ENCODE measurements at places on chromosomes 6 and 20.
A peak's percentile ranks its signal among the peaks of the same experiment; 100 is the strongest.

- DNase-seq, result no peak
Observed at GRCh38 chr20:1619861-1620444, at the start of gene SIRPB1. TSS of gene SIRPB1 (minus strand) at chr20:1620009. CDS start at chr20:1619944, 65 bp downstream.

DNA sequence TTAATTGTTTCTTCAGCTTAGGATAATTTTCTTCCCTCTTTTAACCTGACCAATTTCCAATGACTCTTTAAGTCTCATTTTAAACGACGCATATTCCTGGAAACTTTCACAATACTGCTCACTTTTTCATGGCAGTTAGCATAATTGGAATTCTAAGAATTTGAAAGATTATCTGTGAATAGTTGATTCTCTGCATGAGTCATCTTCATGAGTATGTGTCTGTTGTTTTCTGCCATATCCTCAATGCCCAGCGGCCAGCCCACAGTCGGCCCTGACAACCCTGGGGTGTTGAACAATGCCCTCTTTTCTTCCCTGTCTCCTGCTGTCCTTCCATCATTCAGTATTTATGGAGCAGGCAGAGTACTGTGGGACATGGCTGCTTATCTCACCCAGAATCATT is 554.2 kb downstream of the CDH26 start:
- no peak for DNase-seq

DNA sequence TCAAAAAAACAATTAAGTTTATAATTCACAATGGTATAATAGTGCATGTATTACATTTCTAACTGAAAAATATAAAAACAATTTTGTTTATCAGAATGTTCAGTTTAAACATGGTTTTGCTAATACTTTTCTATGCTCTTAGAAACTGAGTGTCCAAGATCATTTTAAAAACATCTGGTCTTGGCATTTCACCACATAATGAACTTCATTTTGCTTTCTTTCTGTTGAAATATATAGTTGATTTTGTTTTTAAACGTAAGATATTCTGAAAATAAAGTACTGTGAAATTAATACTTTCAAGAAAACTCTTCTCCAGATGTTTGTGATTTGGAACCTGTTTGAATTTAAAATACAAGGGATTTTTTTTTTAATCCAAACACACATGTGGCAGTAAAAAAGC is 264.4 kb downstream of the COL12A1 start:
- no peak for DNase-seq

GRCh38 chr20:3980260-3981131 is 34.9 kb downstream of the RNF24 start:
- no peak for DNase-seq

- no peak for DNase-seq
Observed at GRCh38 chr20:64035933-64036345, at the start of gene C20orf204. TSS of gene C20orf204 (plus strand) at chr20:64036182. CDS start at chr20:64036324, 142 bp downstream.

GRCh38 chr6:46453741-46454316 is 37.4 kb downstream of the RCAN2 start:
- no peak for DNase-seq

DNA sequence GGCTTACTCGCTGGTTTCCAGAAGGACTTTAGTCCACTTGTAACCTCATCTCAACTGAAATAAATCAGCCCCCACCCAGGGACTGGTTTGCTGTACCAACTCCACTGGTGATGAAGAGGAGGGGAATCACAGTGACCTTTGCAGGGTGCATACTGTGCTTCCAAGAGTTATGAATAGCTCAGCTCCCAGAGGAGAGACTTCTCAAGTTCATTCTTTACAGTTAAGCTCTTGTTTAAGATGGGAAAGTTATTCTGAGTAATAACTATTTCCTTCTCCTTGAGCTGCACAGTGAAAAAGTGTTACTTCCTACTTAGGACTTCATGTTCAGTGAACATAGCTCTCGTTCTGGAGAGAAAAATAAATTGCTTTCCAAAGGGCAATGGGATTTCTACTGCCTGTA is 166.5 kb upstream of the ECI2 start:
- DNase-seq, result no peak

- DNase-seq, result no peak
Observed at GRCh38 chr6:134468633-134469032, 150.7 kb upstream of the SGK1 start.

DNA sequence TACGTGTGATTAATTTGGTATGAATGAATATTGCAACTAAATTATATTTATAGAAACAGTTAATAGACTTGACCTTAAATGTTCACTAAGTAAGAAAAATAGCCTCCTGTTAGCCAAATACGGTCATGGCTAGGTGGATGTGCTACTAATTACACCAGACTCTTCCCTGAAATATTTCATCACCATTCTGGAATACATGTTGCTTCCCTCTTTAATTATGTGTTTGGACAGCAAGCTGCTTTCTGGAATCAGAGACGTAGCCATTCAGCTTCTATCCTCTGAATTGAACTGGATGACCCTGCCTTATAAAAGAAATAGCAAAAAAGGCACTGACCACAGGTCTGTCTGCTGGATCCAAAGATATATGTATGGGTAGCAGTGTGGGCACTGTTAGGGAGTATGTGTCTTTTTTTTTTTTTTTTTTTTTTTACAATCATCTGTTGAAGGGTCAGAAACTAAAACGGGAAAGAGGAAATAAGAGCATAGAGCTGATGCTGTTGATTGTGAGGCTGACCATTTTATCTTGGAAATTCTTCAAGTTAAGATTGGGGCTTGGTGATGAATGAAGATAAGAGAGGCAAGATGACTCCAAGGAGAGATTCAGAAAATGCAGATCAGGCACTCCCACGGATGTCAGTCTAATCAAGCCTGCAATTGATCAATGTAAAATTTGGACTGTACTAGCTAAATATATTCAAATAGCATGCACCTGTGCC is 283.2 kb upstream of the HSF2 start:
- DNase-seq, result no peak

DNA sequence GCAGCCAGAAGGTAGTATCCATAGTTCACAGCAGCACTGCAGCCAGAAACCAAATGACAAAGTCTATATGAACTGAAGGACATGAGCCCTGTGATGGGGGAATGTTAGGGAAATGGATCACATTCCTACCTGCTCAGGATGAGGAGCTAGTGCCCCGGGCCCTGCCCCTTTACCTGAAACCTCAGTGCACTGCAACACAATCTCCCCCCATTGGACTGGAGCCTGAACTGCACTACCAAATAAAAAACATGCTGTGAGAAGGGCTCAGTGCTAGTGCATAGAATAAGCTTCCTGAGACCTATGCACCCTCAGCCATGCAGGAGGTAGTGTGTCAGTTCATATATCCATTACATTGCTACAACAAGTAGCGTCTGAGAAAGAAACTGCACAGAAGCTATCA is 477.8 kb downstream of the HACE1 start:
- no peak for DNase-seq

DNA sequence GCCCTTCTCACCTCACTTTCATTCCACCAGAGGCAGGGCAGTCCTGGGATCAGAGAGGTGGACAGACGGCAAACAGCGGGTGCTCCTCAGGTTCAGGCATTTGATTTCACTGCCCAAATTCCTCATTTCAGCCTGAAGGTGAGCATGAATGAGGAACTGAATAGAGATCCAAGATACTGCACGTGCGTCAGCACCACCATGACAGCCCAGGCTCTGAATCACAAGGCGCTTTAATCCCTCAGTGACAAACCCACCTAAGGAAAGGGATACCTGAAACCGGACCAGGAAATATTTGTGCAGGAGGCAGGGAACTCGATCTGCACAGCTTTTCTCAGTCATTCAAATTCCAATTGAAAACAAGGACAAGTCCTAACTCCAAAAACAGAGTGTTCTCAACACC is 174.8 kb upstream of the HEY2 start:
- no peak for DNase-seq

DNA sequence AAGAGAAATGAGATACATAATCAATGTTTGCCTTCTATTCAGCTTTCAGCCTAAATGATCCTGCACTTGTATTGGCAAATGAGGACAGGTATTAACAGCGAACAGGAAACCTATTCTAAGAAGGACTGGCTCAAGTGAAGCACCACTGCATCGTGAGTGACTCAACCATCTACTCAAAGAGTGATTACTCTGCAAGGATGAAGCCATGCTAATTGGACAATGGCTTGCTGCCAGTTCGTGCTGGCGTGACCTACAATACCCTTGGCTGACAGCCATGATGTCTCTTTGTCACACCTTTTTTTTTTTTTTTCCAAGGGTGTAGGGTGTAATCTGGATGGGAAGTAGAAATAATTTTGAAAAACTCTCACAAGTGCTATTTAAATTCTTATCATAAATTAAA is 104.9 kb downstream of the GJA10 start:
- peak; percentile 89 for DNase-seq

DNA sequence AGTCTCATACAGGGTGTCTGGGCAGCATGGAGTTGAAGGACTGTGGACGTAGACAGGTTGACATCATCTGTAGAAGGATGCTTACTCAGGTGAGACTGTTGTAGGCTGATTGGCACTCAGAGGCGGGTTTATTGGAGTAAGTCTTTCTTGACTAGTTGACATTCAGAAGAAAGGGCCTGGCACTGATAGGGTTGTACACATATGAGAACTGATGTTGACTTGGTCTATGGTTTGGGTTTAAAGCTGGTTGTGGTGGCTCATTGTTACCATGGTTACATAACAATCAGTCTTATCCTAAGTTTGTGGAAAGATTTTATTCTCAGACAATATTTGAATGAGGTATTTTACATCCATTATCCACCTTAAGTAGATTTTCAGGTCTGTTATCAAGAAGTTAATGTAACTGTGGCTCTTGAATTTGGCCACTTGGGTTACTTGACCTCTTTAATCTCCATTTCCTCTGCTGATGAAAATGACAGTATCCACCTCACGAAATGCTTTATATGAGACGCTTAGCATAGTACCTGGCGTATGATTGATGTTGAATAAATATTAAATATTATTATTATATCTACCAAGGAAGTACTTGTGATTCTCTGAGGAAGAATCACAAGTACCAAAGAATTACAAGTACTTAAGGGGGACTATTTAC is 109.3 kb downstream of the DNAH8 start:
- no peak for DNase-seq

DNA sequence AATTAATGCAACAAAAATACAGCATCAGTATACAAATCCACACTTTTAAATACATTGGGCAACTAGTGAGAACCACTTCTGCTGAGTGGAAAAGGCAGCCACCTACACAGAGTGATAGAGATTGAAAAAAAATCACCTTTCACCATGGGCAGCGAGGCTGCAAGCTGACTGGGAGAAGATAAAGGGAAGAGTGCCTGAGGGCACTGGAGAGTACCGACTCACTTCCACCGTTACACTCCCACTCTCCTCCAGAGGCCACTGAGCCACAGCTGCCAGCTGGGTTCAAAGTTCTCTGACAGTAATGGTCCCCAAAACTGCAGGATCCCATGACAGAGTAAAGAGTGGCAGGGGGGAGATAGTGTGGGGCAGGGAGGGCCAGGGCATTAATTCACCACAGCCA is 24.1 kb downstream of the PXT1 start:
- no peak for DNase-seq

DNA sequence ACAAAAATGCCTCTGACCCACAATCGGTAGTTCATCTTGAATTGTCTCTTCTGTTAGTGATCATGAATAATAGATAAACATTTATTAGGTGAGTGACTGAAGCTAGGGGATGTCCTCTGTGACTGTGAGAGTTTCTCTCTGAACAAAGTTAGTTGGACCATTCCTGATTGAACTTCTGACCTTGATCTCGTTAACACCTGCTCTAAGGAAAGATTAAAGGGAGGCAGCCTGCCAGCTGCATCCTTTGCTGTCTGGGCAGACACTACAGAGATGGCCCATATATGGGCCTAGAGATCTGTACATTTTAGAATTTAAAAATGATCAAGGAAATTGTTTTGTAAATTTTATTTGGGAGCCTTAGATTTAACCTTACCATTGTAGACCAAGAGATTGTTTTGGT is 27.3 kb downstream of the MAPK14 start:
- DNase-seq, result no peak

- DNase-seq, result no peak
Observed at GRCh38 chr20:53927990-53928389, 142.4 kb downstream of the BCAS1 start.

GRCh38 chr6:142728364-142728763 is 216.6 kb downstream of the HIVEP2 start:
- DNase-seq, result no peak

DNA sequence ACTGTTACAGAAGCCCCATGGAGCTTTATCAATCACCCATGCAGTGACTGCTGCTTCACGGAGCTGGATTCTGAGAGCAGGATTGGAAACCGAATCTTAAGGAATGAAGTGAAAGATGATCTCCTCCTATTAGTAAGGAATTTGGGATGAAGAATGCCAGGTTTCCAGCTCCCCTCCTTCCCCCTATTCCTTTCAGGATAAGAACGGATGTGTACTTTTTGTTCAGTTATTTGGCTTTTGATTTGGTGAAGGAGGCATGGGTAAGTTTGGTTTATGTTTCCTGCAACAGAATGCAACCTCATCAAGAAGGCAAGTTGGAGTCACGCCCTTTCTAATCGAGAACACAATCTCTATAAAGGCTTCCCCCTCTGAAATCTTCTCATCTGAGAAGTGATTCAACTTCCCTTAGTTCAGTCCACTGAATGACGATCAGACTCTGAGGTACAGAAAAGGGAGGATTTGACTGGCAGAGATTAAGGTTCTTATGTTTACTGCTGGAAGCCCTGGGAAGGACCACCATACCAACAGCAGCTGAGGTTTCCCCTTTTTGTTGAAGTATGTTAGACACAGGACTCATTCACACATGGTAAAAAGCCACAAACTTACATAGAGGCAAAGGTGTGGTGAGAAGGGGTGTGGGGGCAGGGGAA is 5.5 kb downstream of the ELMO2 start:
- no peak for DNase-seq

DNA sequence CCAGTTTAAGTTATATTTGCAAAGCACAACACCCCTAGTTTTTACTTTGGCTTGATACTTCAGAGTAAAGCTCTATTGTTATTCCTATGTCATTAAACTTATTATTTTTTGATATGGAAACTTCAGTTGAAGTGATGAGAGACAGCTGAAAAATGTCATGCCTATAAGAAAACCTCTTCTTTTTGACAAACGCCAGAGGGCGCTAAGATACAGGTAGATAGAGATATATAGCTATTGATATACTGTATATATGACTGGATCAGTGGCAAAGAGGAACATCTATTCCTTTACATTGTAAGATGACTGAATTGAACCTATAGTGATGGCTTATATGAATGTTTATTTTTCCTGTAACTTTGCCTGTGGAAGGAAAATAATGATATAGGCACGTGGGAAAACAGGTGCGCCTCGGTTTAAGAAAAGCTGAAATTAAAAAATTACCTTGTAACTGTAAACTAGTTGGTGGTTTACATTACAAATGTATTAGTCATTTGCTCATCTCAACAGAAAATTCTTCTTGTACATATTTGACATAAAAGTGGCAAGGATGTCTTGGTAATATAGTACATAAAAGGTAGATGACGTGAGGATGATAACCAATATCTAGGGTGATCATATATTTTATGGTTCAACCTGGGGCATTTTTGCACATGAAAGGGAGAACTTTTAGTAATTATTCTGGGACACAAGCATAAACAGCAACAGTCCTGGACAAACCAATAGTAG is 74.1 kb downstream of the LAMA4 start:
- peak; percentile 73 for DNase-seq

GRCh38 chr6:152068622-152069261 is 261.3 kb downstream of the ESR1 start:
- no peak for DNase-seq

GRCh38 chr20:32737371-32738223 is 5.7 kb downstream of the COMMD7 start:
- no peak for DNase-seq

- DNase-seq, result no peak
Observed at GRCh38 chr6:19369785-19370184, 467.4 kb upstream of the ID4 start.

- DNase-seq, result no peak
Observed at GRCh38 chr6:16146028-16146427, 17.1 kb downstream of the MYLIP start.
